Naive thymus-derived CD4-positive, alpha-beta T cell (primary cell): ENCODE measurements at places on chromosomes 1 and 21. TPM values are rescaled to one million over a fixed set of nuclear protein-coding genes. Genes with fewer than 3 reads are reported as not detected.

DNA sequence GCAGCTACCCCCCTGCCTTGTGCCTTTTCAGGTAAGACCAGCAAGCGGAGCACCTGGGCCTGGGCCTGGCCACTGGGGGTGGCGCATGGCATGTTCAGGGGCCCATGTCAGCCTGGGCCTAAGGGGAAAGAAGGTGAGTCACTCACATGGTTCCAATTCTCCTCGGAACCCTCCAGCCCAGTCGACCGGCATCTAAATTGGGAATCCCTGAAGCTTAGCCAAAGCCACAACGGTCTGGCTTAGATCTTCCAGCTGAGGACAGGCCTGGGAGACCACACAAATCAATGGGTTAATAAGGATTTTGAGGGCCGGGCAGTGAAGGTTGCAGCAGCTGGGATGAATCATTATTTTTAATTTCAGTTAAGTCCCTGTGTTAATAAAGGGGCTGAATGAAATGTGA, 145.1 kb upstream of the SMYD2 start:
- DNase-seq = no peak

DNA sequence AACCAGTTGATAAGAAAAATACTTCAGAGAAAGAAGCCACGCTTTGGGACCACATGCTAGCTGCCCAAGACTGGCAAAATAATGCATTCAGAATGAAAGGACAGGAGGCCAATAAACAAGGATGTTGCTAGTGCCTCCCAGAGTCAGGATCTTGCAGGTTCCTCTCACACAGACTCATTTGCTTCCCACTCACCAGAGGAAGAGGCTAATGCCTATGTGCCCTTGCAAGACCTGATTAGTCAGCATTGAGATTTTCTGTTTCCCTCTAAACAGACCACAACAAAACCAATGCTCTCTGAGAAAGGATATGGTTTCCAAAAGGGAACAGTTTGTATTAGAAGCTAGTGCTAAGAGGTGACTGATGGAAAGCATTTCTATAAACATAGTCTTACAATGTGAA, 85.7 kb downstream of the NRDC start:
- DNase-seq = no peak

DNA sequence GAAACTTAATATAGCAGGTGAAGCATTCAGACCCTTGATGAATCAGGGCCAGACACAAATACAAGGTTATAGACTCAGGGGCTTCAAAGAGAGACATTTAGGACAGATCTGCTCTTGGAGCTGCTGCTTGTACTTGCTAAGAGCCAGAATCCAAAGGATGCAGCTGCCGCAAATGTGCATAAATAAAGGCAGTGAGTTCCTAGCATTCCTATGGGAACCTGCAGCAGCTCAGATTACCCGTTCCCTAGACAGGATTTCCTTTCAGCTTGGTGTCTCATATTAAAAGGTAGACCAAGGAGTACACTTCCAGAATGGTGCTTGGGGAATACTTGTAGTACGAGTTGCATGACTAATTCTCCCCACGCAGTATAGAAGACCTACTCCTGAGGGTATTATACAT, 9.7 kb upstream of the LRRC53 start:
- no peak for DNase-seq

GRCh38 chr1:231278100-231278790, 37.2 kb downstream of the GNPAT start:
- DNase-seq = no peak

DNA sequence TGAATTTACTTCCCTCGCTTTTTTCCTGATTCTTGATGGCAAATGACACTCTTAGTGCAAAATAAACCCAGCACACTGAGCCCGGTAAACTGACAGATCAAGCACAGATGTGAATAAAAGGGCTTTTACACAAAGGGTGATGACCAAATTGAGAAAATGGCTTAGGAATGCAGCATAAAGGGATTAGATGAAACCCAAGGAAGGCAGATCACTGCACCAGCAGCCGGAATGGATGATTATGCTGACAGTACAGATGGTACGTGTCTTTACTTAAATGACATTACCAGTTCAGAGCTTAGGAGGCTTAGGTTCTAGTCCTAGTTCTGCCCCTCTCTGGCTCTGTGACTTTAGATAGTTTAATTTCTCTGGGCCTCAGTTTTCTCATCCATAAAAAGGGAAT, 12.0 kb downstream of the PKP1 start:
- no peak for DNase-seq

- DNase-seq = no peak
Measured at GRCh38 chr21:44557491-44558328, 885 bp downstream of the KRTAP10-3 start.

GRCh38 chr1:147618077-147618569, 52.2 kb downstream of the ACP6 start:
- no peak for DNase-seq

GRCh38 chr21:39444421-39445180, 977 bp downstream of the LCA5L start:
- no peak for DNase-seq

GRCh38 chr1:6506210-6507036, 15.0 kb upstream of the PLEKHG5 start:
- DNase-seq = no peak

- DNase-seq = no peak
Measured at GRCh38 chr1:170694172-170694926, 30.4 kb downstream of the PRRX1 start.

- no peak for DNase-seq
Measured at GRCh38 chr1:65059930-65060538, 88.0 kb upstream of the AK4 start.

DNA sequence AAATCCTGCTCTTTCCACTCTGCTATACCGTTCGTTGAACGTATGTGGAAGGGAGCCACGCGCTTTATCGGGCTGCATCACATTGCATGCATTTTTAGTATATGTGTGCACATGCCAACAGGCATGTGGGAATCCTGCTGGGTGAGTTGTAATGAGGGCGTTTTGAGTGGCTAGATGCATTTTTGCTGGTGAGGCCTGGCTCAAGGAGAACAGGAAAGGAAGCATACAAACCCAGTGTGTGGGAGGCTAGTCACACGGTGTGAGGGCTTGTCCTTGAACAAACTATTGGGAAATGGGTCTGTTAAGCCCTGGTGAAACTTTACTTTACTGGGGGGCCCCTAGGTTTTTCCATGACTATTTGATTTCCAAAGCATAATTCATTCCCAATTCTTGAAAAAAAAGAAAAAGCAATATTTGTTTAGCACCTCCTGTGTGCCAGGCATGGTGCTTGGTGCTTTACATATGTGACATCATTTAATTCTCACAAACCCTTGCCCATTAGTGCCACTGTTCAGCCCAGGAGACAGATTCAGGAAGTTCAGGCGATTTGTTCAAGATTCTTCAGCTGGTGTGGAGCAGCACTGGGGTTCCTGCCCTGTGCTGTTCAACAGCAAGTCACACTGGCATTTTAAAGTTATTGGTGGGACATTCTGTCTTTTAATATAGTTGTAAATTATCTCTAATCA, 25.6 kb upstream of the JUN start:
- no peak for DNase-seq

DNA sequence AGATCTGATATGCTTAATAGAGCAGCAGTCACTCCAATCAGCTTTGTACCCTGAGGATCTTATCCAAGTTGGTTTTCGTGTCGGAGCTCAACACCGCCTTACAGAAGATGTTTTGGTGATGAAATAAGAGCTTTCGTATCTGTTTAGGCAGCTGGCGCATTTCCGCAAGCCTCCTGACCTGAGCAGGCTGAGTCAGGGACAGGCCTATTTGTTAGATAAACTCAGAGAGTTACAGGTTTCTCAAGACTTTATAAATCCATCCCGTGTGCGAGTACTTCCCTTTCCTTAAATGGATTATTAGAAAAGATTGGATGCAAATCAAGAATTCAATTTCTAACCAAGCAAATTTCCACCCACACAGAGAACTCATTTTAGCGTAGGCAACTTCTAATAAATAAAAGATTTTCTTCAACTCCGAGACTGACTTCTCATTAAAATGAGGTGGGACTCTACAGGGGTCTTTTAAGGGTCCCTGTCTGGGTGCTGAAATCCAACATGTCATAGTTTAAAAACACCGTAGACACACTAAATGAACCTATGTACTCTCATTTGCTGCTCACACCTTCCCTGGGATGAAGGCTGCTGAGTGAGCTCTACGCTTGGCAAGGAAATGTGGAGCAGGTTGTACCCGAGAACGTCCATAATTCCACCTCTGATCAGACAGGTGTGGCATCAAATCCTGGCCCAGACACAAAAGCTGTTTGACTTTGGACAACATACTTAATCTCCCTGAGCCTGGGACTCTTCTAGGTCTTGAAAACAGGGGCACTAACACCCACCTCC, 106.9 kb upstream of the F3 start:
- no peak for DNase-seq

- no peak for DNase-seq
Measured at GRCh38 chr1:113786069-113786468, 26.2 kb downstream of the RSBN1 start.

DNA sequence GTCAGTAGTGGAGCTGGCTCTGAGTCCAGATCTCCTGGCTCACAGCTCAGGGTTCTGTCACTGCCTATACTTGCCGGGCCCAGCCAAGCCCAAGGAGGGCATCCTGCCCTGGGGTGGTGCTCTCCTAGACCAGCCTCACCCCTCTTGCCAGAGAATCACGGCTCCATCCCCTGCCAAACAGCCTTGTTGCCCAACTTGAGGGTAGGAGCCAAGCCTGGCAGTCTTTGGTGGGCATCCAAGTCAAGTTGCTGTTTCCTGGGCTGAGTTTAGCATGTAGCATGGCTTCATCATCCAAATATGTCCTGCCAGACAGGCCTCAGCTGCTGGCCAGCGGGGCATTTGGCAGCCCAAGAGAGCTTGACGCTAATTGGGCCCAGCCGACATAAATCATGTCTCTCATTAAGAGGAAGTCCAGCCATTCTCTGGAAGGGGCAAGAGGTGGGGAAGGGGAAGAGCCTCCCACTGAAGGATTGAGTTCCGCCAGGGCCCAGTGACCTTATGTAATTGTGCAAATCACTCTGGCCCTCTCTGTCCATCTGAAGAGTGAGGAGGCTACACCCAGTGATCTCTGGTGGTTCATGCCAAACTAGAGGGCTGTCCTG, 22.6 kb upstream of the TRABD2B start:
- no peak for DNase-seq

GRCh38 chr1:84892705-84893618, at the start of gene LPAR3:
Gene LPAR3 (minus strand): TSS chr1:84893206. CDS start chr1:84866120, 27,086 bp downstream.
- DNase-seq = peak; percentile 25

Gene CYP4B1
- polyA plus RNA-seq = not detected

Gene SELENBP1
- polyA plus RNA-seq = not detected

Gene LIPI
- polyA plus RNA-seq = not detected

Gene MPZ
- polyA plus RNA-seq = not detected

Gene FCRL4
- polyA plus RNA-seq = not detected

Gene LHX8
- polyA plus RNA-seq = not detected

Gene MIXL1
- polyA plus RNA-seq = not detected

Gene CDC20
- polyA plus RNA-seq = not detected

Gene IVL
- polyA plus RNA-seq = not detected
